ENCODE measurements at places on chromosomes 16 and 17. TPM values are rescaled to one million over a fixed set of nuclear protein-coding genes. Genes with fewer than 3 reads are reported as not detected.
A peak's percentile ranks its signal among the peaks of the same experiment; 100 is the strongest.

The CHMP1A gene
- total RNA-seq: 78.8 TPM

The SCARF1 gene
- 31.6 TPM for total RNA-seq

The CNTNAP4 gene
- not detected for total RNA-seq

The ZNF597 gene
- 2.9 TPM for total RNA-seq

The RHBDL3 gene
- total RNA-seq: 1.0 TPM

The TNRC6C gene
- total RNA-seq: 45.7 TPM

The CDH15 gene
- not detected for total RNA-seq

The EFCAB5 gene
- 0.42 TPM for total RNA-seq

The CDK3 gene
- total RNA-seq: 3.5 TPM

The ABI3 gene
- 8.8 TPM for total RNA-seq

DNA sequence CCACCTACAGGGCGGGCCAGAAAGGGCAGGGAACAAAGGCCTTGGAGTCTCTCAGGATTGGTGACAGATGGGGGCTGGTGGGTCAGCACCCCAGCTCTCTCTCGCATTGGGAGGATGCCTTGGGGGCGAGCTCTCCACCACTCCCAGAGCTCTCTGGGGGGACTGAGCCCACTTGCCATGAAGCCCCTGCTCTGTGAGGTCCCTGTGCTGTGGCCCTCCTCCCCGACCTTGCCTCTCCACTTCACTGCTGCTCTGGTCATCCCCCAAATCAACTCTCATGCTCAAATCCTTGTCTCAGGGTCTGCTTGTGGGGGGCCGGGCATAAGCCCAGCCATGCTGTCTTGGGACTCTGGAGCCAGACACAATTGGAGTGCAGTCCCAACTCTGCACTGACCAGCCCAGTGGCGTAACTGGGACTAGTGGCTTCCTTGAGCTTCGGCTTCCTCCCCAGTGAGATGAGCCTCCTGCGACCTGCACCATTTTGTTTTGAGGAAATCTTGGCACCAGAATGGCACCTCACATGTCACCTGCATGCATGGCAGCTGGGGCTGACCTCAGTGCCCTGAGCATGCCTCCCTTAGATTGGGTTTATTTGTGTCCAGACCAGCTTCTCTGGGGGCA, 184.5 kb downstream of the IRF8 start:
- no peak for DNase-seq

DNA sequence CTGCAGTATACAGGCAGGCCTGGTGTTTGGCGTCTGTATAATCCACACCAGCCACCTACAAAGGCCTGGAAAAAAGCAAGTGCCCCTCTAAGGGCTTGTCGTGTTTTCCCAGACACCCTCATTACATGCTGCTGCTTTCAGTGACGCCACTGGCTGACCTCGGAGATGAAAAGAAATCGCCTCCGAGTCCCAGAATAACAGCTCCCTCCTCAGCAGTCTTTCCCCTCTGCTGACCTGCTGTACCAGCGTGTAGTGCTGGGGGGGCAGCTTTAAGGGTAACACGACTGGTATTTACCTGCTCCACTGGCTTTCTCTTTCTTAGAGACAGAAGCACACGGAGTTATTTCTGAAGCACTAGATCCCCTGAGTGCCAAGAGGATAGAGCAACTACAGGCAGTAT, 296.8 kb downstream of the GRIN2A start:
- DNase-seq: no peak

- DNase-seq: no peak
Observed at GRCh38 chr16:72848028-72848400, 199.9 kb downstream of the ZFHX3 start.

- no peak for DNase-seq
Observed at GRCh38 chr16:87674419-87674818, 72.1 kb downstream of the JPH3 start.

- no peak for DNase-seq
Observed at GRCh38 chr17:33072421-33073161, 80.9 kb downstream of the SPACA3 start.

DNA sequence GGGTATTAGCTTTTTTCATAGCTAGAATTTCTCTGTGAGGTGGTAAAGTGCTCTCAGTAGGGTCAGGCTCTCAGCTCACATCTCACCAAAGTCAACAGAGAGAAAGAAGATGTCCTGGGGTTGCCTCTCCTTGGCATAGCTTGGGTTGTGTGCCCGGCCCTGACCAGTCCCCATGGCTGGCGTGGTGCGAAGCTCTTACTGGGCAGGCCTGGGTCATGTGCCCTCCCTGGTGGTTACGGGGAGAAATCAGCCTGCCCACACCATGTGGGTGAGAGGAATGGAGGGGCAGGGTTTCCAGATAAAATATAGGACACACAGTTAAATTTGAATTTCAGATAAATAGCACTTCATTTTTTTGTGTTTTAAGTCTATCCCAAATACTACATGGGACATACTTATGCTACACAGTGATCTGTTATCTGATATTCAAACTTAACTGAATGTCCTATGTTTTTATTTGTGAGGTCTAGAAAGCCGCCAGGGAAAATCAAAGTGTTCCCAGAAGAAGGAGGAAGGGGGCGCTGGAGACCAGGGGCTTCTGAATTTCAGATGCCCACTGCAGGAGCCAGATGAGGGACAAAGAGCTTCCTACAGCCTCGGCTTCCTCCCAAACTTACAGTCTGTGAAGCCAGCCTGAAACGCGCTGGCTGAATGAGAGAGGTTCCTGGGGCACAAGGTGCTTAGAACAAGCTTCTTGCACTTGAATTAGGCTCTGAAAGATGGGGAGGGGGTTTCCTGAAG, 45.4 kb downstream of the NKD1 start:
- peak; percentile 53 for DNase-seq

- peak; percentile 49 for DNase-seq
Observed at GRCh38 chr16:4337540-4338088, 13.5 kb downstream of the PAM16 start.

- DNase-seq: no peak
Observed at GRCh38 chr17:39116224-39116623, 35.2 kb downstream of the PLXDC1 start.

DNA sequence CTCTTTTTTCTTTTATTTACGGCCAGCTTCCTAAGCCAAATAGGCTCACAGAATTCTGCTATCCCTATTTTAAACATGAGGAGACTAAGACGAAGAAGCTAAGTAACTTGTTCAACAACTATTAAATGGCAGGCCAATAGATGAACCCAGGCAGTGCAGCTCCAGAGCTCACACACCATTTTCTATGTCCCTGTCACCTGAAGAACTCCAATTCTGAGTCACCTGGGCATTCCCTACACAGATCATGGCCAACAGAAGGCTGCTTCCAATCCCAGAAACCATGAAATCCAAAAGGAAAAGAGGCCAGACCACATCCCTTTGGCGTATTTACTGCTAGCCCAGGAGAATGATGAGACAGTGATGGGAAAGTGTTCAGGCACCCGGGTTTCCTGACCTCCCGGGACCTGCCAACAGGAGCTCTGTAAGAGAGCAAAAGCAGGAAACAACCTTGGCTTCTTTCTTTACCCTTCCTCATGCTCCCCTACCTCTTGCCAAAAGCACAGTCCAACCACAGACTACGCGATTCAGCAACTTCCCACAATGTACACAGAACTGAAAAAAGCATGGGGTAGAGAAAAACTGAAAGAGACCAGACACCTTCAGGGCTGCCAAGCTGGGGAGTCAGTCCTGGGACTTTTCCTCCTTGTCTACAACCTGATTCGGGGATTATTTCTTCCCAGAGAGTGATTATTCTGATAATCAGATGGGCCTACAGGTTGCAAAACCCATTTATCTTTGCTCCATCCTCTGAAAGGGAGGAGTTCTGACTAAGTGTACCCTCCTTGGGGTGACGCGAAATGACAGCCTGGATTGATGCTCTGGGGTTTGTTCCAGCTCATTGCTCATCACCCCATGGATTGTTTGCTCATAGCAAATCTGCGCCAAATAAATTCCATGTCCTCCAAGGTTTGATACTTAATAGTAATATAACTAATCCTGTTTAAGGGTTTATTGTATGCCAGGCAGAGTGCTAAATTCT, 47.8 kb upstream of the HAS3 start:
- DNase-seq: no peak

- DNase-seq: no peak
Observed at GRCh38 chr17:78838574-78839005, 2.0 kb downstream of the USP36 start.

DNA sequence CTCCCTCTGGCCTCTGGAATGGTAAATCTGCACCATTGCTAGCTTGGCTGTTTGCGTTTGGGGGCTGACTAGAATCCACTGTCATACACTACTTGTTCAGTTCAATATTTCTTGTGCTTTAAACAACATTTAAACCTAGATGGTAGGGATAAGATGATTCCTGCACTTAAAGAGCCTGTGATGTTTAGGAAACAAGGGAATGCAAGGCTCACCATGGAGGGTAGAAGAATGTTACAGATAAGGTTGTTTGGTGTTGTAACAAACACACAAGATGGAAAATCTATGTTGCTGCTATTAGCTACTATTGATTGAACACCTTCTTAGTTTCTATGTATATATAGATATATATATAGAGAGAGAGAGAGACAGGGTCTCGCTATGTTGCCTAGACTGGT, 31.4 kb downstream of the YPEL2 start:
- no peak for DNase-seq

- DNase-seq: no peak
Observed at GRCh38 chr16:56260378-56261160, 69.3 kb downstream of the GNAO1 start.

GRCh38 chr16:69371564-69371963, 14.2 kb downstream of the TERF2 start:
- no peak for DNase-seq

DNA sequence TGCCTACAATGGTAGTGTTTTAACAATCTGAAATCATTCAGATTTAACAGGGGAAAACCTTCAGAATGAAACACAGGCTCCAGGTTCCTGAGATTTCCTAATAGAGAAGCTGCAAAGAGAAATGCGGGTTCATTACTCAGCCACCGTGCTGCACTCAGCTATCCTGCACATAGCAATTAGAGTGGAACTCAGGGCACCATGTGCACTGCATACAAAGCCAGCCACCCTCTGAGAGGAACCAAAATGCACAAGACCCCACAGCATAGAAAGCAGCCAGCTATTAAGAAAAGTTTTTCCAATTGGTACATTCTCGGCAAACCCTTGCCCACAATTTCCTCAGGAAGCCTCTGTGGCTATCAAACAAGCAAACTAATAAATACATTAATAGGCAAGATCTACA, 37.4 kb downstream of the TOM1L2 start:
- DNase-seq: no peak

DNA sequence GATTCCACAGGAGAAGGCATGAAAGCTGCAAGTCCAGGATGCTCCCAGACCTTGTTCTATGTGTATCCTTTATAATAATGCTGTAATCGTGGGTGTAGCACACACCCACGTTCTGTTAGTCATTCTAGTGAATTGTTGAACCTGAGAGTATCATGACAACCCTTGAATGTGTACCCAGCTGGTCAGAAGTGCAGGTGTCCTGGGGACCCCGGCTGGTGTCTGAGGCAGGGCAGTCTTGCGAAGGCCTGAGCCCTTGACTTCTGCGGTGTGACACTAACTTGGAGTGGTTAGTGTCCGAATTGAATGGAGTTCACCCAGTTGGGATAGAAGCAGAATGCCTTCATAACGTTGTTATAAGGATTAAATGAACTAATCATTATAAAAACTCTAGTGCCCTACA, 218.0 kb upstream of the TNRC6C start:
- DNase-seq: no peak

GRCh38 chr16:61862221-61863155, 173.8 kb downstream of the CDH8 start:
- no peak for DNase-seq
